ENCODE measurements at places on chromosomes 2 and 18.

GRCh38 chr2:82508702-82509101, 1950.4 kb downstream of the SUCLG1 start:
- no peak for DNase-seq

DNA sequence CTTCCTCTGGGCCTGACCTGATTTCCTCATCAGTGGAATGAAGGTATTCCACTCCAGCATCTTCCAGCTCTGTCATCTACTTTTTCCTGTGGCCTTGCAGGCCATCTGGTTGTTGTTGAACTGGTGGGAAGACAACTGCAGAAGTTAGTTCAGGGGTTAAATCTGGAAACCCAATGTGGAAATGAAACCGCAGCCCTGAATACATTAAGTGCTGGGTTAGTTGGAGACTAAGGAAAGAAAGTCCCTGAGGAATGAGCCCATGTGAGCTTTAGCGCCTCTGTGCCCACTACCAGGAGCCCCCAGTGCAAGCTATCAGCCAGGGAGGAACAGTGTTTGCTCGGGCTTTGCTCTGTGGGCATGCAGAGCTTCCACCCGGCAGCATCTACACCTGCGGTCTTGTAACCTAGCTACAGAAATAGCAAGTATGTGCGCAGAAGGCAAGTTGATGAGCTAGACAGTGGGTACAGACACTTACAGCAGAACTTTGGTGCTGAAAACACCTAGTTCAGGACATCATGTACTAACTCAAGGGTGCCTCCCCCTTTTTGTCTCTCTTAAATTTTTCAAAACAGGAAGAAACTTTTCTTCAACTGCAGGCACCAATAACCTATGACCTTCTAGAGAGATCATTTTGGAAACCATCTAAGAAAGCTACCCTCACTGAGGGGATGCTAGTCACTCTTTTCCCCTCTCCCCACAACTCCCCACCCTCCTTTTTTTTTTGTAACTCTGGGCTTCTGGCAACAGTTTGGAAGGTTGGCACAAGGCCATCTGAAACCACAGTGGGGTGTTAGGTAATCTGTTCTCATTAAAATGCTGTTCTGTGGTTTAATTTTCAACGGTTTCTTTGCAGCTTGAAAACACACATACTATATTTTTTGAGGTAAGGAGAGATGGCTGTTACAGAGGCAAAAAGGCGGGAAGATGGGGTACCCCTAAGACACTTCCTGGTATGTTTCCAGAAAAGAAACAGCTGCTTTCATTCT, 18.3 kb upstream of the CXCR4 start:
- no peak for DNase-seq

- DNase-seq, result peak; percentile 81
These were observed 520.0 kb downstream of the SLC4A3 start for GRCh38 chr2:220147161-220148038.

GRCh38 chr2:75558786-75559679, 1.7 kb downstream of the EVA1A start:
- DNase-seq, result no peak
